ENCODE measurements at places on chromosomes 3 and 15.

DNA sequence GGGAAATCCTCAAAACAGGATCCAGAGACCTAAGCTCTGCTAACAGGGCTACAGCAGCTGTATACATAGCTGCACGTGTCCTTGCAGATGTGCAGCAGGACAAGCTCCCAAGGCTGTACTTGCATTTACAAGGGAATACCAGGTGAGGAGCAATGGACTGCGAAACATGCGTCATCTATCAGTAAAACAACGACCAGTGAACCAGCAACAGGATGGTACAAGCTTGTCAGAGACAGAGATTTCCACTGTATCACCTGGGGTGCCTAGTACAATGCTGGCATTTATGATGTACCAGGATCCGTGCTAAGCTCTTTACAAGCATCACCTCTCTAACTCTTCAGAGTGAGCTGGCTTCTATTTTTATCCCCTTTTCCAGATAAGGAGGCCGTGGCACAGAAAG lies 227.3 kb downstream of the FOXP1 start:
- DNase-seq = peak; percentile 31

DNA sequence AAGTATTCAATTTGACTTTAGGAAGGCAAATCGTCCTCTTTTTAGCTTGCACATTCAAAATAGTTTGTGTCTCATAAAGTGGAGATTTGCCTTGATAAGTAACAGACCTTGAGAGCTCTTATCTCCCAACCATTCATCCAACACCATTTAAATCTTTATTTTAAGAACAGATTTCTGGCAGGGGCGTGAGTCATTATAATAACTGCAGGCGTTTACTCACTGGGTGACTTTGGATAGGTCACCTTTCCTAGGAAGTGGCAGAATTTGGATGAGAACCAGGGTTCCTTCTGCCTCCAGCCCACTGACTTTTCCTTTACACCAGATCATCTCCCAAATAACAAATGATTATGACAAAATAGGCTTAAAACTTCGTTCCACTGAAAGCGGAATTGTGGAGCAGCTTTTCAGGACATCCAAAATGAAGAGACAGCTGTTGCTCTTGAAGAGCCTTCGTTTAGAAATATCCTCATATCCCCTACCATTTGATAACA lies 5.0 kb downstream of the LMCD1 start:
- DNase-seq = no peak

DNA sequence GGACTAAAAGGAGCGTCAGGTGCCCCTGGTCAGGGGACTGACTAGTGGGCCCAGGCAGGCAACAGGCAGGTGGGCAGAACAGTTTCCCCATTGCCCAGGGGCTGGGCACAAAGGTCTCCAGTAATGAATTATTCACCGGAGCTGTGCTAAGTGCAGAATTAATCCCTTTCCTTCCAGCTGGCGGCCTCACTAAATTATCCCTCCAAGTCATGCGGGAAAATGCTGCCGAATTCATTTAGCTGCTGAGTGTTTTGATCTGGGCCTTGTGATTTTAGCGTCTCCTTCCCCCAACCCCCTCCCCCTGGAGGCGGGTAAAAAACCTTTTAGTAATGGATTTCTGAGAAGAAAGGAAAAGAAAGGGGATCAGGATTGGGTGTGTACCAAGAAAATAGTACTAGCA lies 47.2 kb downstream of the CCDC33 start:
- no peak for DNase-seq

DNA sequence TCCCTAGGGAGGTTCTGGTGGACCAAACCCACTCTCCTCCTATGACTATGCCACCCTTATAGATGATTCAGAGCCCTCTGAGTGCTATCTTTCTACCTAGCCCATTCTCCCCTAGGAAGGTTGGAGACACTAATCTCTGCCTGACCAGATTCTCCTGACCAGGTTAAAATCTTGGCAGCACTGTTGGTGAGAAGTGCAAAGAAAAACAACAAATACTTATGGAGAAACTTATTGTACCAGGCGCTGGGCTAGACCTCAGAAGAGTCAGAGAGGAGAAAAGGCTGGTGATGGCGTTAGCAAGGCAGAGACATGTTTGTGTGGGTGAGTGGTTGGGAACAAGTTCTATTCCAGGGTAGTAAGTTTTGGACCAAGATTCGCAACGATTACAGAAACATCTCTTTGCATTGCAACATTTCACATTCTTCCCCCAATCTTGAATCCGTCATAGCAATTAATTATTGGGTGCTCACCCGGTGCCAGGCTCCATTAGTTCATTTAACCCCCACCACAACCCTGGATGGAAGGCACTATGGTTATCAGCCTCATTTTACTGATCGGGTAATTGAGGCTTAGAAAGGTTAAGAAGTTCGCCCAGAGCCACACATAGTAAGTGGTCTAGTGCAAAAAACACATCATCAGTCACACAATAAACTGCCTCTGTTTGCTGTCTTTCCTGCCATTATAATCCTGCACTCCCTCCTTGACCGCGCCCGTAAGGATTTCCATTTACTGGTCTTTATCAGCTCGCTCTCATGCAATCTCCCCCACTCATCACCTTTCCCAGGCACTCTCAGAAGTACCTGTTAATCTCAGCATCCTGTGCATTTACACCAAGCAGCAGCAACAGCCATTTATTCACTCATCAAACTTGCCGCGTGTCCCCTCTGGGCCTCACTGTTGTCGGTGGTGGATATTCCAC lies 655 bp upstream of the TSPAN3 start:
- DNase-seq = no peak

GRCh38 chr15:58138106-58138505 lies at the start of gene AQP9:
TSS of gene AQP9 (plus strand) at chr15:58138381. CDS start at chr15:58138566, 185 bp downstream.
- DNase-seq = no peak

All from activated CD4-positive, alpha-beta T cell treated with anti-CD3 and anti-CD28 coated beads, Interleukin-2, Interleukin-4, amounts not matched to agents 100 ng/mL and 50 ng/mL, durations not matched to agents 16 hours and 8 hours (primary cell).